WTC11 (cell line): ENCODE measurements at places on chromosomes 12 and 14.
A peak's percentile ranks its signal among the peaks of the same experiment; 100 is the strongest.

DNA sequence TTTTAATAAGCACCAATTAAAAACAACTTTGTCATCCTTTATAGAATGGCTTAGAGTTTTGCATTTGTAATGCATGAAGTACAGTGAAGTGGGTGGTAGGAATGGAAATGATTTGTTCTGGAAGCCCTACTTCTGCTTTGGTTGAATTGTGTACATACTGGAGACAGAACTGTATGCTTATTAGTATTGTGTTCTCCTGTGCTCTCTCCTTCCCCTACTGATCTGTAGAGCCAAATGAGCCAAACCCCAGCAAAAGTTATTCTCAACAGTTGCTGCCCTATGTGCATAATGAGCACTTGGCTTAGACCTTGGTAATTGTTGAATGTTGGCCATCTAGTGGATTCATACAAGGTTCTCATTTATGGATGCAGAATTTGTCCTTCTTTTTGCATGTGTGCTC is 916.1 kb downstream of the GALC start:
- DNase-seq: no peak

DNA sequence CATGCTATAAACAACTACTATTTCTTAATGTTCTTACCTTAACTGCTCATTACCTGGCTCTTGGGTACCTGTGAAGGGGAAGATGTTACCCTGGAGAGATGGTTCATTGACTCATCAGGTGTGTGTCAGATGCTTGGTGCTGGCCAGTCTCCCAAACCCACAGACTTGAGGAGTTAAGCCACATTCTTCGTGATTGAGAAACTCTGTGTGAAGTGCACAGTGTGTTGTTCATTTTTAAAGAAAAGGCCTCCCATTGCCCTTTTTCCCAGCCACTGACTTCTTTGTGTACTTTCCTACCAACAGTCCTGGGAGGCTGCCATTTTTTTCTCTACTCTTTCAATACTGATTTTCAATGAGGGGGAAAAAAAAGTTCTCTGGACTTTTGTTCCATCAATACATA is 3.2 kb downstream of the MGST1 start:
- no peak for DNase-seq

DNA sequence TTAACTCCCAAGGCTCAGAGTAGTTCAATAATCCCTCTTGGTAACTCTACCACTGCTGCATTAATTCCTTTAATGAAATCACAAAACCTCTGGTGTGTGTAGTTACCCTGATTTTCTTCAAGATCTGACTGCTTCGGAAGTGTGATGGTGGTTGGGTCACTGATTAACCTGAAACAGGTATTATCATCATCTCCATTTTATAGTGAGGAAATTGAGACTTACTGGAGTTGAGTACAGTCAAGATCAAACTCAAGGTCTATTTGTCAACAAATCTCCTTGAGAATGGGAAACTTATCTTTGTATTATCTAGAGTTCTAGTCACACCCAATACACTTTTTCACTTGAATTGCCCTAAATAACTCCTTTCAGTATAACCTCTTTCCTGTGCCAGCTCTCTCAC is 233.5 kb downstream of the BTG1 start:
- DNase-seq: no peak

DNA sequence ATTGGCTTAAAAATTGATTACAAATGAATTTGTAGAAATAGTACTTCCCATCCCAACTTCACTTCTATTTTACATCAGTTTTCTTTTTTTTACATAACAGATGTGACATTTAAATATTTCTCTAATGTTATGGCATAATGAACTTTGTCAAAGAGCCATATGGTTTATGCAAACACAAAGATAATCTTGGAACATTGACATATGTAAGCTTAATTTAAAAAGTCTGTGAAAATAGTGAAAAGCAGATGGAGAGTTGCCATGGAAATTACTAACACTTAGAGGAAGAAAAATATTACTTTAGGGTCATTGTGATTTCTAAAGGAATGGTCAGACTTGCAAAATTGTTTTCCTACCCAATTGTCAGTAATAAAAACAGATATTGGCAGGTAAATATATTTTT is 232.4 kb downstream of the AEBP2 start:
- DNase-seq: no peak

DNA sequence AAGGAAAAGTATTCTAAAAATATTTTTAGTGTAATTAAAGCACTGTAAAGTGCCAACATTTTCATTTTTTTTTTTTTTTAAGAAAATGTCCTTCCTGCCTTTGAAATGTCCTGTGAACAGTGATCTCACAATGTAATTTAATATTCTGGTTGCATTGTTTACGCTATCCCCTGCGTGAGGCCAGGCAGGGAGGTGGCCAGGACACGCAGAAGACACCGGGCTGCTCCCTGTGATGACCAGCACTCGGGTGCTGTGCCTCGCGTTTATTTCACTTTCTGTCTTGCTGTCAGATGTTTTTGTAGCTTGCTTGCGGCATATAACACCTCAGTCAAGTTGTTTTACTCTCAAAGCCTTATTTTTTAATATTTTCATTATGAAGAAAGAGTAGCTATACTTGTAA is 18.5 kb downstream of the PIWIL1 start:
- no peak for DNase-seq

GRCh38 chr14:96050482-96050881 is 11.3 kb downstream of the C14orf132 start:
- DNase-seq: no peak

DNA sequence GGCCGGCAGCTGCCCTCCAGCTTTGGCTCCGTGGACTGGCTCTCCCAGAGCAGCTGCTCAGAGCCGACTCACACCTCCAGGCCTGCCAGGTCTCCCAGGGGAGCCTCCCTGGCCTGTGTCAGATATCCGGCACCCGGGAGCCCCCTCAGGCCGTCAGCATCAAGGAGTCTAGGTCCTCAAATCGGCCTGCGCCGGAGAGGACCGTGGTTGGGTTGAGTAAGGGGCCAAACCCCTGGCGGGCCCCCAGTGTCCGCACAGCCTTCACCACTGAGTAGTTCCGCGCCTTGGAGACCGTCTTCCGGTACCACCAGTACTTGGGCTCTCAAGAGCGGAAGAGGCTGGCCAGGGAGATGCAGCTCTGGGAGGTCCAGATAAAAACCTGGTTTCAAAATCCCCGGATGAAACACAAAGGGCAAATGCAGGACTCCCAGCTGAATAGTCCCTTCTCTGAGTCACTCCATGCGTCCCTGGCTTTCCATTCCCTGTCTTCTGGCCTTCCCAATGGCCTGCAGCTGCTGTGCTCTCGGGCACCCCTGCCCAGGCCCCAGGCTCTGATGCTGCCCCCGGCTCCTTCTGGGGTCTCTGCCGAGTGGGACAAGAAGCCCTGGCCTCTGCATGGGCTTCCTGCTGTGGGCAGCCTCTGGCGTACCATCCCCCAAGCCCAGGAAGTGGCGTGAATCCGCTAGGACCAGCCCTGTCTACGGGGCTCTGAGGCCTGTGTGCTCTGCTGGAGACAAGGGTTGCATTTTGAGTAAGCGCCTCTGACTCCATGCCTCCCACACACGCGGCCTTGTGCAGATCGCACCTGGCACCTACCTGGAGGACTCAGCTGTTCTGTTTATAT is 245.1 kb upstream of the ATXN7L3B start:
- DNase-seq: peak; percentile 28

DNA sequence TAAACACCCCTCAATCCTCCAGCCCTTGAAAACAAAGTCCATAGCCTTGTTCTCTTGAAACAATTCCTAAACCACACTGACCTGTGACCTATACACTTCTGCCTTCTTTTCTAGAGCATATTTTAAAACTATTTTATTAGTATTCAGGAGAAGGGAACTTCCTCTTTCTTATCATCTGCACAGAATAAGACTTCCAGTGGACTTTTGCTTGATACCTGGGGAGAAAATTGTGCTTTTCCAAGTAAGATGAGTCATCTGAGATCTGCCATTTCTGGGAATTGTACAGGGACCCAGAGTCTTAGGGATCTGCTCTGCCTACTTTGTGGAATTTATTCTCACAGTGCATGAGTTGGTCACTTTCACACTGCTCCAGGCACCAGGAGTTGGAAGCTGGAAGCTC is 10.5 kb upstream of the WNT5B start:
- DNase-seq: no peak

DNA sequence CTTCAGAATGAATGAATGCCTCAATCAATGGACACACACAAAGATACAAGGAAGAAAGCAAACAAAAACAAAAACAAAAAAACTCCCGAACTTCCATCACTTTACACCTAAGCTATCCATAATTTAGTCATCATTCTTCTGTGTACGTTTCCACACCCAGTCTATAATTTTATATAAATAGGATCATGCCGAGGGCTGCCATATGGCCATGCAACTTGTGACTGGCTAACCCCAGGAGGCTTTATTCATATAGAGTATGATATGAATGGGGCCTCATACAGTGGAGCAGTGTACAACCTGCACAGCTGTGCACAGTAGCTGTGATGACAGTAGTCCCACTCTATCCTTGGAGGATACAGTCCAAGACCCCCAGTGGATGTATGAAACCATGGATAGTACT is 365.7 kb downstream of the TMEM132D start:
- DNase-seq: no peak

DNA sequence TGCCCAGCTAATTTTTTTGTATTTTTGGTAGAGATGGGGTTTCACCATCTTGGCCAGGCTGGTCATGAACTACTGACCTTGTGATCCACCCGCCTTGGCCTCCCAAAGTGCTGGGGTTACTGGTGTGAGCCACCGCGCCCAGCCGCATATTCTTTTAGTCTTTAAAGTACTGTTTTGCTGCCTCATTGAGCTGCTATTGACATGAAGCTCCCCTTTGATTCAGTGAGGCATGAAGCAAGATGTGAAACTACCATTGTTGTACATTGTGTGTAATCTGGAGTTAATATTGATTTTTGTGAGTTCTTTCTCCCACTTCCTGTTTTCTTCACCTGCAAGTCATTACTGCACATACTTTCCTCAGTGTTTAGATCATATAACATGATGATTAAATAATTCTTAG is 80.8 kb downstream of the MNAT1 start:
- DNase-seq: no peak

GRCh38 chr12:43159506-43159905 is 392.5 kb downstream of the ADAMTS20 start:
- no peak for DNase-seq

GRCh38 chr12:130041983-130042812 is 120.1 kb upstream of the FZD10 start:
- peak; percentile 68 for DNase-seq

GRCh38 chr12:64876388-64877071 is 52.1 kb downstream of the TBC1D30 start:
- DNase-seq: no peak

- no peak for DNase-seq
Observed at GRCh38 chr12:47785036-47785886, 12.2 kb downstream of the SLC48A1 start.

- DNase-seq: no peak
Observed at GRCh38 chr12:3085341-3086139, 8.4 kb downstream of the TSPAN9 start.

DNA sequence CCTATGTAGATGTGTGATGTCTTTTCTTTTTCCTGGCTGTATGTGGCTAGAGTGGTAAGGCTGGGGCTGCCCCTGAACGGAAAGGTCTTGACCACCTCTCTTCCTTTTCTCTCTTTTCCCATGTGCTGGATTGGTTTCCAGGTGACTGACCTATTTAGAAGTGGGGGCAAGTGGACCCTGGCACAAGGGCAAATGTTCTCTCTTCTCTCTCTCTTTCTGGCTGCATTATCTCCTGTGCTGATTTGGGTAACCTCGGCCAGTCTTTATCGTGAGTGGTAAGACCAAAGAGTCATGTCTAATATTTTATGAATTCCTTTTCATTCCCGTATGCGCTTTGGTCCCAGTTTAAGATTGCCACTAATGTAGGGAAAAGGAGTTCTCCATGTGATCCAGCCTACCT is 16.2 kb downstream of the ZNF664 start:
- DNase-seq: no peak

DNA sequence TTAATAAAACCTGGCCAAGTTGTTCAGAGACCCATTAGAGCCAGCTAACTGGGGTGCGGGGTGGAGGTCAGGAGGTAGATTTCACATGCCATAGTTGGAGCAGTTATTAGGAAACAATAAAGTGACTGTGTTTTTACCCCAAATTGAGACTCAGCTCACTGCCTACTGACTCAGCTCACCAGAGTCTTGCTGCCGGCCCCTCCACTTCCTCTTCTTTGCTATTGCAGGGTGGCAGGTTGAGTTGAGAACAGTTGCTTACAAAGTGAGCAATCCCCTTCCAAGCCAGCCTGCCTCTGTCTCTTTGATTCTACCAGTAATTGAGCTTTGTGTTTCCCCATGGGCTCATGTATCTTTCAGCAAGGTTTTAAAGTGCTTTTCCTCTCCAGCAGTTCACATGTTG is 12.9 kb downstream of the ST8SIA1 start:
- no peak for DNase-seq

- peak; percentile 25 for DNase-seq
Observed at GRCh38 chr14:52272375-52272774, 4.9 kb downstream of the PTGDR start.

- DNase-seq: no peak
Observed at GRCh38 chr14:73753124-73753886, 39.1 kb upstream of the PNMA1 start.

DNA sequence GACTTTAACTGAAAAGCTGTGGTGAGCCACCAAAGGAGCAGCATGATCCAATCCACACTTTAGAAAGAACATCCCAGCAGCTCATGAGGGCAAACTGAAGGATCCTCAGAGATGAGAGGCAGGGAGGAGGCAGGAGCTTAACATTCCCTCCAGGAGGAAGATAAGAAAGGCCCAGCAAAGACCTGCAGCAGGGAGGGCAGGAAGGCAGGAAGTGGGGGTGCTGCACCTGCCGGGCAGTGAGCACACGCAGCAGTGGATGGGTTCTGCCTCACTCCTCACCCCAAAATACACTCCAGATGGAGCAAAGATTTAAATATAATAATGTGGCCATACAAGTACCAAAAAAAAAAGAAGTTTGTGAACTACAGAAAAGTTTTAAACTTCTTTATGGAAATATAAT is 48.4 kb downstream of the GCH1 start:
- peak; percentile 37 for DNase-seq

GRCh38 chr14:74942181-74942580 is 13.2 kb downstream of the PGF start:
- no peak for DNase-seq

GRCh38 chr12:78226763-78227162 is 396.1 kb downstream of the NAV3 start:
- DNase-seq: no peak

DNA sequence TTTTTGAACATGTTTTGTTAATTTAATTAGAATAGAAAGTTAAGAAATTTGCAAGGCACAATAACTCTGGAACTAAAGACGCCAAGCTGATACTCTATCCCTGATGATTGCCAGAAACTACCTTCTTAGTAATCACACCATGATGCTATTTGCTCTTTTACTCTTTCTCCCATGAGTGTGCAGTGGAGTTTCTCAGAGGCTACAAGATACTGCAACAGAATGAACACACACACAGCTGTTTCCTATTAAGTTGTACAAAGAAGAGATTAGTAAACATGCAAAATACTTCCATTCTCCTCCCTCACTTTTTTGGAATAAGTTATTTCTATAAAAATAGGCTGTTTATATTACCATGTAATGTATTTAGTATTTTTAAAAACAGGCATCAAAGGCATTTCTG is 1367.5 kb downstream of the AACS start:
- DNase-seq: no peak

- peak; percentile 49 for DNase-seq
Observed at GRCh38 chr12:99619389-99620158, 28.0 kb upstream of the GARIN6 start.
